NCI-H510A (cell line): ENCODE measurements at places on chromosomes 11 and 22.

DNA sequence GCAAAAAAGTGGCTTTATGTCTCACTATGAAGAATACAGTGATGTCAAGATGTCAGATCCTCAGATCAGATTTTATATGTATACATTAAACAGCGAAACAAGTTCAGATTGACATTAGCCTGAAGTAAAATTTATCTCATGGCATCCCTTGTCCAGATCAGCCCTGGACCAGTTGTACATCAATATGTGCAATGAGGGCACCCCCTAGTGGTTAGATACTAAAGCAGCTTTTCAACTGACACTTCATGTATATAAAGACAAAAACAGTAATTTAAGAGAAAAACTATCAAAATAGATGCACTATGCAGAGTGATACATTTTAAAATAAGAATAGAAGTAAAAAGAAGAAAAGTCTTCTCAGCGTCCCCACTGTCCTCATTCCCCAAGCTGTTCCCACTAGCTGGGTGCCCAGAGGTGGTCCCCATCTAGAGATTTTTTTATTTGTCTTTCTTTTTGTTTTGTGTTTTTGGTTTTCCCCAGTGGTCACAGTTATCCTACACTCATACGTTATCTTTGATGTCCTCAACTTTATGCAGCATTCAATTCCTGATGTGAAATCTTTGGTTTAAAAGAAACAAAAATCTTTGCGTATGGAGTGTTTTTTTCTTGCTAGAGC lies 2193.4 kb upstream of the RAG2 start:
- DNase-seq = peak; percentile 10

DNA sequence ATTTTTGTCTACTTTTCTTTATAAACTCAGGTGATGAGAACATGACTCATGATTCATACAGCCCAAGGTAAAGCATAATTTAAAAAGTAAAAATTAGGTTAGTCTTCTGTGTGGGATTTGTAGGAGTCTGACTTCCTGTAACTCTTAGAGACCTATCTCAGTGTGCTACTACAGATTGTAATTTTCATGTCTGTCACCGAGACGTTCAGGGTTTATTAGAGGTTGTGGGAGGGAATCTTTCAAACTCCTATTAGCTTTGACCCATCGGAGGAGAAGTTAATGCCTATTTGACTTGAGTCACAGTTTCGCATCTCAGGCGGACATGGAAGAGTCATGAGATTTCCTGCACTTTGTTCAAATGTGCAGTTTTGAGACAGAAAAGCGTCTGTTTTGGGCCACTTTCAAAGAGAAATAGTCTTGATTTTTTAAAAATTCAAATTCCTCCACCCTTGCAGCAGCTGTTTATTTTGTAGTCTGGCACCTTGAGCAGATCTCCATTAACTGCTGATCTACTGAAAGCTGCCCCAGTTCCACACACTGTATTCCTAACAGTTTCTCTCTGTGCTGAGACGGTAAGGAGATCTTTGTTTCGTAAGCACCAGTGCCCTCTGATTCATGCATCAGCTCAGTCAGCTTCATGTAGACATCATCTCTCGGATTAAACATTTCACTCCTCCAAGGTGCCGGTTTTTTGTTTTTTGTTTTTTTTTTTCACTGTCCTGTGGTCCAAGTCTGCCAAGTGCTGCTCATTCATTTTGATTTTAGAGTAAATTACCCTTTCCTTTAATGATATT lies 24.3 kb downstream of the ALKBH3 start:
- DNase-seq = no peak

DNA sequence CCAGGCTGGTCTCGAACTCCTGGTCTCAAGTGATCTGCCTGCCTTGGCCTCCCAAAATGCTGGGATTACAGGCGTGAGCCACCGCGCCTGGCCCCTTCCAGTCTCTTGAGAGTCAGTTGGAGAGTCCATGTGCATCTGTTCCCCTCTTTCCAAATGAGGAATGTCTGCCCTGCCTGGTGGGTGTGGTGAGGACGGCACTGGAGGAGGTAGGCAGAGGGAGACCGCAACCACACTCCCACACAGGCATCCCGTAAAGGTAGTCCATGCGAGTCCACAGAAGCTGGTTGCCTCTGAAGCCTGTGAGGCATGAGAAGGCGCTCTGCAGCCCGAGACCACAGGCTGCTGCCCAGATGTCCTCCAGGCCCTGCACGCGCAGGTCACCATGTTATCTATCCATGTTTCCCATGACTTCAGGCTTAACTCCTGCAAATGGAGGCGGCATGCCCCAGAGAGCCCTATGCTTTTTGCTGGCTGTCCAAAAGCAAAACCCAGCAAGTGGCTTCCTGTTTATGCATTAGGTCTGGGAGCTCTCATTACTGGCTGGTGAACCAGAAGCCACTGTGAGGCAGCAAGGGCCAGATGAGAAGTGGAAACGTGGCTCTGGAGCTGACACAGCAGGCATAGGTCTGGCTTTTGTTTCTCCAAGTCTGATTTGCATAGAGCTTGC lies 43.4 kb downstream of the GRIK4 start:
- no peak for DNase-seq

DNA sequence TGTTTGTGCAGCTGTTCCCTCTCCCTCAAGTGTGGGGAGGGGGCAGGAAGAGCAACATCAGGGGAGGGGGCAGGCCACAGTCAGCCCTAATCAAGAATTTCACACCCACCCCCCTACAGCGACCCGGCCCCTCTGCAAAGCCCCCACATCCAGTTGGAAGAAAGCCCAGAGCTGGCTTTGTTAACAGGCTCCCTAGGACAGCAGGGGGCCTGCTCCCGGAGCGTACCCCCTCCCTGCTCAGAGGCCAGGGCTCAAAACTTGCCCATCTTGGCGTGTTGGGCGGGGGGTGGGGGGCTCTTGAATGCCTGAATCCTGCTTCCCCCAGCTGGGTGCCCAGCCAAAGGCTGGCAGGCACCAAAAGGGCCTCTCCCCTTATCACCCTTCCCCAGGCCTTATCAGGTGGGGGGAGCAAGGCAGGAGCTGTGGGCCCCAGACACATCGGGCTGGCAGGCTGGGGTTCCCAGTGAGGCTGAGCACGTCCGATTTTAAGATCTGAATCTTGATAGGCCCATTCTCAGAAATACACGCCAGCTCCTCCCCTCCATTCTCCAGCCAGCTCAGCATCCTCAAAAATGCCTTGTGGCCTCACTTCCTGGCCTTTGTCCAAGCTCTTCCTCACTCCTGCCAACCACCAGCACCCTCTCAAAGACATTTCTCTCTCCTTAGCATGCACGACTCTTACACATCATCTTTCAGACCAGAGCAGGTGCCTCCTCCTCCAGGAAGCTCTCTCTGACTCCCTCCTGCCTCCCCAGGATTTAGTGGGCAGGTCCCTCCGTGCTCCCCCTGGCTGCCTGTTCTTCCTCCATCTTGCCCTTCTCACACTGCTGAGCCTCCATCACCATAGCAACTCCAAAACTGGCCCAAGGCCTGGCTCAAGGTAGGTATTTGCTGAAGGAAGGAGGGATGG lies 384.8 kb downstream of the MN1 start:
- DNase-seq = no peak

GRCh38 chr11:74449369-74449931 lies 17.9 kb downstream of the KCNE3 start:
- peak; percentile 63 for DNase-seq
